ENCODE measurements at places on chromosomes 6 and 20.

DNA sequence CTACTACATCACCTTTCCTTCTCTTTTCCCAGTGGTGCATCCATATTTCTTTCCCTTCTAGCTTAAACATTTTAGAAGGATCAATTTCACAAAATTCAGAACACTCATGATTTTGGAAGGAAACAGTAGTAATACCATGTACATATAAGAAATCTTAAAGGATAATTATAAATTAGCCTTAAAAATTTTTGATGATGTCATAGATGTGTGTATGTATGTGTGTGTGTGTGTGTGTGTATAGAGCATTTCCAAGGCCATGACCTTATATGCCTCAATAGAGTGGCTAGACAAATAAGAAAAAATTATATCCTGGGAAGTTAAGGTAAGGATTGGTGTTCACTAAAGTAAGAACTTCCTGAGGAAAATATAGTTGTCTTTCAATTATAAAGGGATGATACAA lies 24.1 kb upstream of the HS3ST5 start:
- DNase-seq: no peak

GRCh38 chr6:1070085-1070521 lies 241.8 kb upstream of the FOXQ1 start:
- DNase-seq: no peak

- DNase-seq: no peak
Observed at GRCh38 chr6:659716-660581, 3.0 kb upstream of the HUS1B start.

GRCh38 chr6:41584205-41584604 lies 38.0 kb downstream of the FOXP4 start:
- DNase-seq: no peak

DNA sequence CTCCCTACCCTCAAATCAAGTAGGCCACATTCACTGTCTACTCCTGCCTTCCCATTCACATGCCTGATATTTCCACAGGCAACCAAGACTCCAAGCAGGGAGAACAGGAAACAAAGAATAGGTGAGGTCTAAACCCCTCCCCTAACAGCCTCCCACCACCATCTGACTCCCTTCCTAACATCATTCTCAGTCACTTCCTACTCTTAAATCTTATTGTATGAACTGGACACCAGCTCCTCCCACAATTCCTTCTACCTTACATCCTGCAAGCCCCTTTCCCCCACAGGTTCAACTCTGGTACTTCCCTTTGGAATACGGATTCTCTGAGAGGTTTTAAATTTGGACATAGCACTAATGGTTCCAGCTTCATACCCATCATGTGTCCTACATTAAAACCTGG lies 944 bp upstream of the C6orf136 start:
- no peak for DNase-seq

DNA sequence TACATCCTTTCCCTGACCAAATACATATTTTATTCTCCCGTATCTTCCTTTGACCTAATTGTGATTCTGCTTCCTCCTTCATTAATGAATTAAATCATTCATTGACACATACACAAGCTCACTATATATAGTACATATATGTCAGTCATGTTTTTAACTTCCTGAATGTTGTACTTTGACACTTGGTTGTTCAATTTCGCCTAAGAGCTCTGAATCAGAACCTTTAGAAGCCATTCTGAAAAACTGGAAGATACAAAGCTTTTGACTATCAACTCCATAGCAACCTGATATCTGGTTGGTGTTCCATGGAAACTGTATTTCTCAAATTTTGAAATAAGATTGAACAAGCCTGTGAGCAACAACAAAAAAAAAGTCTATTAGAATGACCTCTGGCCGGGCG lies 27.3 kb upstream of the HFE start:
- no peak for DNase-seq

- DNase-seq: no peak
Observed at GRCh38 chr6:36753671-36754405, 56.2 kb downstream of the RAB44 start.

GRCh38 chr6:90315986-90316385 lies 19.3 kb upstream of the BACH2 start:
- no peak for DNase-seq

GRCh38 chr20:45032276-45032675 lies 66.0 kb downstream of the STK4 start:
- DNase-seq: no peak

- DNase-seq: no peak
Observed at GRCh38 chr6:34466242-34467185, 638 bp downstream of the PACSIN1 start.

- DNase-seq: no peak
Observed at GRCh38 chr6:120354452-120355098, 979.7 kb downstream of the TBC1D32 start.

GRCh38 chr20:47127546-47127945 lies 229.0 kb downstream of the ZMYND8 start:
- DNase-seq: no peak

- DNase-seq: no peak
Observed at GRCh38 chr6:166494757-166495486, 91.6 kb downstream of the RAMACL start.

- DNase-seq: no peak
Observed at GRCh38 chr6:18117136-18117535, 5.3 kb downstream of the NHLRC1 start.

DNA sequence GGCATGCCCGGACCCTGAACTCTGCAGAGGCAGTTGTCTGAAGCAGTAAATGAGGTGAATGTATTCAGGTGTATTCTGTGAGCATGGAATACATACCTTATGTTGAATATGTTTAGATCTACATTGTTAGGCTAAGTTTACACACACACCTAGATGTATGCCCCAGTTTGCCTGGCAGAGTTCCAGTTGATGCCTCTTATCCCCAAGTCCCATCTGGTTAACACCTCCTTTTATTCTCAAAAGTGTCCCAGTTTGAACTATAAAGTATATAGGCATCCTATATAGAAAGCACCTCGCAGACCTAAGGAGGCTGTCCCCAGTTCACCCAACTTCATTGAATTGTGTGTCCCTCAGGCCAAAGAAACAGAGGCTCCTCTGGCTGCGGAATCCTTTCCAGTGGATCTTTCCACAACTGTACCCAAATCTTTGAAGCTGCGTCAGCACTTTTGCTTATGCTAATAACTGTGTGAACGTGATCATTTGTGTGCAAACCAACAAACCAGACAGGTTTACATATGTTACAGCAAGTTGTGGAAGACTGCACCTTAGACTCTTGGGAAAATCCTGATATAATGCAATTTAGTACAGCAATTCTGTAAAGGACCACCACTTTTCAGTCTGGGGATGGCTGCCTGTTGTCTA lies 4.8 kb upstream of the DHX35 start:
- DNase-seq: no peak

GRCh38 chr20:23782366-23782983 lies 31.7 kb upstream of the CST1 start:
- DNase-seq: no peak

GRCh38 chr6:33276864-33277662 lies at the start of gene B3GALT4:
Gene B3GALT4 (plus strand): TSS chr6:33277123. CDS start chr6:33277420, 297 bp downstream.
- DNase-seq: no peak

DNA sequence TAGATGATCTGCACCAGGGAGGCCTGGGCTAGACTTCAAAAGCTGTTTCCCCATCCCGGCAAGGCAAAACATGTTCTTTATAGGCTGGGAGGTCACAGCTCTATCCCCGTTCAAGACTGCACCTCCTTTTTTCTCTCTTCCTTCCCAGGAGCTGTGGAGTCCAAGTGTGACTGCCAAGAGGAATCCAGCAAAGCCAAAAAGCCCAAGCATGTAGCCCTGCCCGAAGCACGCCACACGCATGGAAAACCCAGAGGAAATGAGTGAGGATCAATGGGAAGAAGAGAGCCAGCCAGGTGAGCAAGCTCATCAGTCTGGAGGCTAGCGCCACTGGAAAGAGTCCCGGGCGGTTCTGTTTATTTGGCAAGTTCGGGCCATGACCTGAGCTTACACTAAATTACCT lies 240.4 kb downstream of the PRL start:
- no peak for DNase-seq

DNA sequence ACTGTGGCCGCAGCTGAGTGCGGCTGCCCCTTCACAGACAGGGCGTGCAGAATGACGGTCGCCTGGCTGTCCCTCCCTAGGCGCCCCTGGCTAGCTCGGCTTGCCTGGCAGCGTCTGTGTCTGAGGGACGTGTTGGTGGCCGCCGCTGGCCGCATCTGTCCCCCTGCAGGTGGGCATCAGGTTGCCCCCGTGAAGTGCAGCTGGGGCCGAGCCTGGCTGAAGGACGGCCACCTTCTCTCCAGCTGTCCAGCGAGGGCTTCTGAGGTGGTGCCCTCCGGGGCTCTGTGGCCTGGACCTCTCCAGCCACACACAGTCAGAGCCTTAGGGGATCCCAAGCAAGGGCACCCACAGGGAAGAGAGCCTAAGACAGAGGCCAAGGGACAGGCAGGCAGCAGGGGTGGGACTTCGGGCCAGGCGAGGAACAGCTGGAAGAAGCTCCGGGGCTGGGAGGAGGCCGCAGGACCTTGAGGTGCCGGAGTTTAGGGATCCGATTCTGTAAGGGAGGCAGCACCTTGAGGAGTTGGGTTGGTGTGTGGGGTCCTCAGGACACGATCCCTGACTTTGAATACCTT lies 89.0 kb upstream of the EPB41L1 start:
- no peak for DNase-seq

DNA sequence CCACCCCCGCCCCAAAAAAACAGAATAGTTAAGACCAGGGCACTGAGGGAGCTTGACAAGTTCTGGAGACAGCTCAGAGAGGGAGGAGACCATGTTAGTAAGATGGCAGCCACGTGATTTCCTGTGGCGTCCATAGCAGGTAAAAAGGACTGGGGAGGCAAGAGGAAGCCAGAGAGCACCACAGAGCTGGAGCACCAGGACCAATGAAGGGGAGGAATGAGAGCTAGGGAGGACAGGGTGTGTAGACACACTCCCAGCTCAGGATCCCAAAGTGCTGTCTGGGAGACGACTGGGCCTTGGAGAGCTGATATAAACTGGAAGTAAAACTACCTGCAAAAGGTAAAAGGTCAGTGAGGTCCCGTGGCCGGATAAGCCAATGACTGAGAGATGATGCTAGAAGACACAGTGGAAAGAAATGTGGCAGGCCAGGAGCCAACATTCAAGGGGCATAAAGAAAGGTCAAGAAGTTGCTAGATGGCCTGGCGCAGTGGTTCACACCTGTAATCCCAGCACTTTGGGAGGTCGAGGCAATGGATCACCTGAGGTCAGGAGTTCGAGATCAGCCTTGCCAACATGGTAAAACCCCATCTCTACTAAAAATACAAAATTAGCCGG lies 39.0 kb downstream of the SLC23A2 start:
- DNase-seq: no peak

DNA sequence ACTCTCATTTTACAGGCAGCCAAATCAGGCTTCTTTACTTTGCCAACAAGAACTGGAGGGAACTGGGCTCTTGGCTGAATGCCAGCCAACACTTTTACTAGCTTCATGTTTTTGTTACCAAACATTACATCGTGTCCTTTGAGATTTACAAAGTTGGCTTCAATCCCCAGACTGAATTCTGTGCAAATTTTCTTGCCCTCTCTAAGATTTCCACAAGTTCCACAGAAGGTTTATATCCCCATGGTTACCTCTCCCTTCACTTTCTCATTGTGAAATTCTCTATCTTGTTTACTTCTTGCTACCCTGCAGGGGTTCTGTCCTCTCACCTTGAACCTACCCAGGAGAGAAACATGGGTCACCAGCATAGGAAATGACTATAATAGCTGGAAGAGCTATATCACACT lies 37.6 kb upstream of the PLCB1 start:
- DNase-seq: no peak

- no peak for DNase-seq
Observed at GRCh38 chr6:144094731-144095133, 641 bp downstream of the SF3B5 start.

DNA sequence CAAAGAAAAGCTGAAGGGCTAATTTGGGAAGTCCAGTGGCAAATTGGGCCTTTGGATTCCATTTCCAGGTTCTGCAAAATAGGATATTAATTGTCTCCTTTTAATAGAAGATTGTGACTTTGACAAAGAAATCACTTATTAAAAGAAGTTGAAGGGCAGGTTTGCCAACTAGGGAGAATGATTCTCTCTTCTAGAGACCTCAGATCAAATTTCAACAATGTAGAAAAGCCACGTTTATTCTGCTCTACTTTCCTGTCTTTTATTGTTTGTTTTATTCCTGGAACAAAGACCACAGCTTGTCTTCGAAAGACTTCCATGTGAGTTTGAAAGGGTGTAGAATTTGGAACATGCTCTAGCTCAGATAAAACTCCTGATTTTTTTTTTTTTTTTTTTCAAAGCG lies 65.5 kb upstream of the PRL start:
- DNase-seq: no peak

DNA sequence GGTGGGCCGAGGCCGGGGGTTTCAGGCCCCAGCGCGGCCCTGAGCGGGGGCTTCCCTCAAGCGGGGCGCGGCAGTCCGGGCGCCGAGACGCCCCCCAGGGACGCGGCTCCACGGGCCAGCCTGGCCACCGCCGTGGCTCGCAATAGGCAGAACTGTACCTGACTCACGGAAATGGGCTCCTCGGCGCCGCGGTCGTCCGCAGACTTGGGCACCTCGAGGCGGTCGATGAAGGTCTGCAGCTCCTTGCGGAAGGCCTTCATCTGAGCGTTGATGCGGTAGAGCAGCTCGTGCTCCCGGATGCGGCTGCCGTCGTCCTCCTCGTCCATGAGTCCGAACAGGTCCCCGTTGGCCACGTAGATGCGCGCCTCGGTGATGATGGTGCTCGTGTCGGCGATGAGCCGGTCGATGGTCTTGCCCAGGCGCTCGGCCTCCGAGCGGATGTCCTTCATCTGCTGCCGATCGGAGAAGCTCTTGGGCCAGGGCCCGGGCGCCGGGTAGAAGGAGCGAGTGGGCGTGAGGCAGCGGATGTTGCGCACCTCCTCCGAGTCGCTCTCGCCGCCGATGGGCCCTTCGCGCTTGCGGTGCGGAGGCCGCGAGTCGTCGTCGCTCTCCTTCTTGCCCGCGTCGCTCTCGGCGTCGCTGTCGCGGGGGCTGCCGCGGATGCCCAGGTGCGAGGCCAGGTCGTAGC lies 16.1 kb upstream of the KIAA0408 start:
- DNase-seq: no peak

GRCh38 chr6:160950507-160950906 lies 41.1 kb upstream of the MAP3K4 start:
- DNase-seq: no peak

GRCh38 chr6:122717350-122717749 lies 62.2 kb upstream of the FABP7 start:
- DNase-seq: no peak

GRCh38 chr6:113653275-113653674 lies 203.9 kb upstream of the MARCKS start:
- no peak for DNase-seq

DNA sequence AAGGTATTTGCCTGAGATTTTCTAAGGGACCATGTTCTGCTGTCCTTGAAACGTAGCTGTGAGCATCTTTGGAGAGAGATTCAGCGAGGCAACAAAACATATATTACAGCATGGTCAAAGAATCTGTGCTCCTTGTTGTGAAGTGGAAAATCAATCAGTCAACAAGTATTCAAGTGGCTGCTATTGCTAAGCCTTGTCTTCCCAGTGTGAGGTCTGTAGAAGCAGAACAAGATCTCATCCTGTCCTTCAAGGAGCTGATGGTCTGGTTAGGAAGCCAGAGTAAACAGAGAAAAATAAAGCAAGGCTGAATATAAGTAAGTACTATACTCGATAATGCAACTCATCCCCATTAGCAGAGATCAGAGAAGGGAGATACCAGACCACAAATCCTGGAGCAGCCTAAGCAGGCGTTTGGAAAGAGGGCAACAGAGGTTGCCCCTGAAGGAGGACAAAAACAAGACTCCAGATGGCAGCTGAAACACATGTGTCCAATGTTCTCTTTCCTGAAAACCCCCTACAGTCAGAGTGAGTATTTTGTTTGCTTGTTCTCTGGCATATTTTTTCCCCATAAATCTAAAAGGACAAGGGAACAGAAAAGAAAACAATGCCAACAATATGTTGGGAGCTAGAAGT lies 392.0 kb downstream of the SYNE1 start:
- DNase-seq: no peak

All from stimulated activated CD8-positive, alpha-beta memory T cell treated with anti-CD3 and anti-CD28 coated beads, Interleukin-4, amount 100 ng/mL, for 4 hours (primary cell).